GM03348 (cell line): ENCODE measurements at places on chromosomes 7 and 10.

DNA sequence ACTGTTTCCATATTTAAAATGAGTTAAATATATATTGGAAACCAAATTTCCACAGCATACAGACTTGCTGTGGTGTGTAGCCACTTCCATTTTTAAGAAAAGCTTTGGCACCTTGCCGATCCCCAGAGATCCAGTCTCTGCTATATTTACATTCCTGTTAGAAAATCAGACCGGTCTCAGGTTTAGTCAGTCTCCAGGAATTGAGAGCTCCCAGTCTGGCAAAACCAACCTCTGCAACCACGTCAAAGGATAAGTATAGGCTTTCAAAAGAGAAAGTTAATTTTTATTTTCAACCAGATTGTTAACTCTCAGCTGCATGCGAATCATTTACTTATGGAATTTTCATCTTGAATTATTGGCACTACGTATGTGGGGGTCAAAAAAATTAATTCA, 28.2 kb downstream of the PUS7 start:
- DNase-seq, result peak; percentile 78

- no peak for DNase-seq
These were observed 205.6 kb upstream of the ETV1 start for GRCh38 chr7:14195079-14195478.

- DNase-seq, result peak; percentile 42
These were observed 89.3 kb downstream of the FANK1 start for GRCh38 chr10:125985557-125986240.

DNA sequence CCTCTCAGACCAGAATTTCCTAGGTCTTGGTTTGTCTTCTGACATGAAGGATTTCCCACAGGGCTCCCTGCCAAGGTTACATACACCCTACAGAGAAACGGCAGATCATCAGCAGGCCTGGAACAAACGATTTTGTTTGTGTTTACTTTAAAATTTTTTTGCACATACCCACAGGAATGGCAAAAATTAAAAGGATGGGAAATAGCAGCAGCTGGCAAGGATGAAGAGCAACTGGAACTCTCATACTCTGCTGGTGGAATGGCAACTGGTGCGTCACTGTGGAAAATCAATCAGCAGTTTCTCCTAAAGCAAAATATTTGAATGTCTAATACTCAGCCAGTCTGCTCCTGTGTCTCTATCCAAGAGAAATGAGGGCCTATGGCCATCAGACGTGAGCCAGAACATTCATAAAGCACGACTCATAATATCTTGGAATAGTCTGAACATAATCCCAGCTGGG, 6.5 kb downstream of the BAIAP2L1 start:
- DNase-seq, result peak; percentile 65

DNA sequence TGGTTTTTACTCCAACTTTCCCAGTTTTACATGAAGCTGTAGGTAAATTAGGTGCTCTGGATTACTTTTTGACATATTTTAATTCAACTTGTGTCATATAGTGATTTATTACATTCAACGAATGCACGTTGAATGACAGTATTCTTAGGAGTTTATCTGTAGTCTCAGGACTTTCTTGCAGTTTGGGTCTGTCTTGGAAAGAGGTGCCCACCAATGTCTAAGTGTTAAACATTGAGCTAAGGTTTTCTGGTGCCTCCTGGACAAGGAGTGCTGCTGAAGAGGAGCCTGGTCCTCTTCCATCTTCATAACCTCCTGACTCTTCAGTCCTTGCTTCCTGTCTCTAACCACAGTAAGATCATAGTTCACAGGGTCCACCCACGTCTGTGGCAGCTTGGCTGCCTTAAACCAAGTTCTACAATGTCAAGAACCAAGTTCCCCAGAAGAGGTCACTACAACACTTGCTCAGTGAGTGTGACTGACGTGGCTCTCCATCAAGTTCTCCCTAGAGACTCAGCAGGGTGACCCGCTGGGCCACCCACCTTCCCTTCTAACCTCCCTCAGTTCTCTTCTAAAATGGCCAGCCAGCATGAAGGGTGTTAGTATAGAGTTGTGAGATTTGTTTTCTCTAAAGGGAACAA, 6.1 kb downstream of the NPY start:
- DNase-seq, result peak; percentile 10

- no peak for DNase-seq
These were observed 14.0 kb downstream of the WNT2 start for GRCh38 chr7:117308891-117309290.

GRCh38 chr10:114697061-114697598, 39.1 kb upstream of the ABLIM1 start:
- no peak for DNase-seq

DNA sequence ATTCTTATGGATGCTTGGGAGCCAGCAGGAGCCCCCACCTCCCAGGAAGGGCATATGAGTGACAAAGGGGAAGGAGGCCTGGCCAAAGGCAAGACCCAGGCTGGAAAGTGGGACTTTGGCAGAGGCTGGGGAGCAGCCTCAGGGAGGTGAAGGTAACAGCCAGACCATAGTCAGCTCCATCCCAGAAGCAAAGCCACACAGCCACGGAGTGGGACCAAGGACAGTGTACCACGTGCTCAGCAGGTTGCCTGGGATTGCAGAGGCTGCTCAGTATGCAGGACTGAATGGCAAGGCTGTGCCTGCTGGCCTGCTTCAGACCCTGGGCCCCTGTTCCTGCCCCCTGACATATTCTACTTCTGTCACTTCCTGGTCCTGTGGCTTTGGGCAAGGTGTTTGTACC, 17.6 kb upstream of the GPR26 start:
- no peak for DNase-seq

- DNase-seq, result peak; percentile 18
These were observed 277.8 kb downstream of the EXOC4 start for GRCh38 chr7:133530682-133531081.

GRCh38 chr10:63256009-63256773, 123.1 kb downstream of the NRBF2 start:
- peak; percentile 12 for DNase-seq

DNA sequence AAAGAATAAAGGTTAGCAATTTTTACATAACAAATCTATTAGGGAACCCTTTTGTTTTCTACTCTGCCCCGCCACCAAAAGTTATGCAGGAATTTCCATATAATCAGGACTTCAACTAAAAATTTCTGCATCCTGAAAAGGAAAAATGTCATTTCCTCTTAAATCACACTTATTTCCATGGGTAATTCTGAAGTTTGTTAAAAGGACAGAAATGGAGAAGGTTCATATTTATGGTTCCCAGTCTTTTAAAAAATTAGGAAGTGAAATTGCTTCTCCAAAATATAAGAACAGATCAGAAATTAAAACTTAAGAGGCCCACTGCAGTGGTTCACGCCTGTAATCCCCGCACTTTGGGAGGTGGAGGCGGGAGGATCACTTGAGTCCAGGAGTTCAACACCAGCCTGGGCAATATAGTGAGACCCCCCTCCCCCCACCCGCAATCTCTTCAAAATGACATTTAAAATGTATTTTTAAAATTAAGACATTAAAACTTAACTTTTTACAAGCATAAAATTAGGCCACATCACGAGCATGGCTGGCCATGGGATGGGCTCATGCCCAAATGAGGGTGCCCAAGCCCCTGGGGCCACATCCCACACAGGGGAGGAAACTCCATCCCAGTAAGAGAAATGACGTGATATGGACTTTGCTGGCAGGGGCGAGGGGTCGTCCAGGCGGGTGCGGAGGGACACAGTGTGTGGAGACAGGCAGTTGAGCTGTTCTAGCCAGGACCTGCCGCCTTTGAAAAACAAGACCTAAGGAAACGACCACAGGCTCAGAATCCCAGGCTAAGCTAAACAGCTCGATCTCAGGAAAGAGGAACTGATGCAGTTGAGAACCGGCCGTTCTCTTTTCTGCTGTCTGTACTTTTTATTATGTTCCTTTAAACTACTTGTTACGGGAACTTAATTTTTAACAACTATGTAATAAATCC, 51.3 kb upstream of the NFE2L3 start:
- no peak for DNase-seq

DNA sequence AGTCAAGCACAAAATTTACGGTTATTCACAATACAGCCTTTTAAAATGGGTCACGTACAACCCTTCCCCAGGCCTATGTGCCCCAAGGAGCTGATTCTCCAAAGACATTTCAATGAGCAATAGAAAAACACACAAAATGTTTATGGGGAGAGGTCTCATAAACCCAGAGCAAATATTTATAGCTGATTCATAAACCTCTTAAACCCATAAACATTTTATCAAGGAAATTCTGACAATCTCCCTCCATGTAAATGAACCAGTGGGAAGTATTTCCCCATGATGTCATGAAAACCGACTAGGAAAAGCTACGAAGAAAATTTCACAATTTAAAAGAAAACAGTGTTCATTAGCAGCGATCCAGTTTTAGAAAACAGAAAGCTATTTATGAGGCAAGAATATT, 36.0 kb downstream of the SFMBT2 start:
- DNase-seq, result no peak

DNA sequence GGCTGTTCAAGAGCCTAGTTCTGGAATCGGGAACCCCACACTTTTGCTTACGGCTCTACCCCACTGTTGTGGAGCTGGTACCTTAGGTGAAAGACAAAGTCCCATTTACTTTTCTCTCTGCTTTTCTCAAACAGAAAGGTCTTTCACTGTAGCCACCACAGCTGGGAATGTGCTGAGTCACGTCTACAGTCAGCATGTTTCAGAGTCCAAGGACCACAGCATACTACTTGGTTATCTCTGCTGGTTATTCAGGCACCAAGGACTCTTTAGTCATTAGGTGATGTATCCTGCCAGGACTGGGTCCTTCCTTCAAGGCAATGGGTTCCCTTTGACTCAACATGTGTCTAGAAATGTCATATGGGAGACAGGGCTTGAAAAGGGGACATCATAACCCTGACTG, 266.8 kb upstream of the STEAP1 start:
- DNase-seq, result no peak

- peak; percentile 91 for DNase-seq
These were observed 7.1 kb upstream of the AMZ1 start for GRCh38 chr7:2680792-2681490.

- DNase-seq, result peak; percentile 63
These were observed 3.7 kb upstream of the ELFN1 start for GRCh38 chr7:1666317-1666822.

DNA sequence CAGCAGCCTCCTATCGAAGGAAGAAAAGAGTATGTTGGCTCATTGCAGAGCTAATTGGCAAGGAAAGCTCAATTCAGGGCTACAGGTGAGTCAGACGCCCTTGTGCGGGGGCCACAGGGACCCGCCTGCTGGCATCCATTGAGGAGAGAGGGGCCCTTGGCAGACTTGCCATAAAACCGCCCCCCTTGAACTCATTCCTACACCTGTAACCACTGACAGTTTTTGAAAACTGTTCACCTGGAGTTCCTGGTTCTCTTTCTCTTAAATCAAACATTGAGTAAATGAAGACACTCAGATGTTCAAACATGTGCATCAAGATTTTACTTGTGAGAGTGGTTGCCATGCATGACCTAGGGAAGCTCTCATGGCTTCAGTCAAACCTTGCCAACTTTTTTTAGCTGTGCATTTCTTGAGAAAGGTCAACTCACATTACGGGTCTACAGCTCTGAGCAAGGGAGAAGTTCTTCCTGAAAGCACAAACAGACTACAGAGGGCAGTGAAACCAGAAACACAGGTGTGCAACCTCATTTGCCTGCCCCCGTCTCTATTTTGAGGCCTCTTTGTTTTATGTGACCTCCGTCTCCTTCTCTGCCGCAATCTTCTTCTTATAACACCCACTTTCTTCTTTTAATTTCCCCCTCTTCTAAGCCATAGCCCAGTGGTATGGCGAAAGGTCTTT, 87.8 kb downstream of the TBXAS1 start:
- DNase-seq, result no peak

DNA sequence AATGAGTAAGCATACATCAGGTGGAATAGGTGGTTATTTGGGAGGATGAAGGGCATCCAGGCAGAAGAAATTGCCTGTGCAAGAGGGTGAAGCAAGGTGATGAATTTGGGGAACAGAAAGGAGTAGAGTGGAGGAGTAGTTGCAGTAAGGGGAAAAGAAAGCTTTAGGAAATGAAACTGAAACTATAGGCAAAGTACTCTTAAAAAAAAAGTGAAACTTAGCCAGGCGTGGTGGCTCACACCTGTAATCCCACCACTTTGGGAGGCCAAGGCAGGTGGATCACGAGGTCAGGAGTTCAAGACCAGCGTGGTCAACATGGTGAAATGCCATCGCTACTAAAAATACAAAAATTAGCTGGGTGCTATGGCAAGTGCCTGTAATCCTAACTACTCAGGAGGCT, 17.6 kb downstream of the NUP205 start:
- DNase-seq, result no peak

GRCh38 chr7:154836021-154836448, 166.9 kb downstream of the PAXIP1 start:
- no peak for DNase-seq

DNA sequence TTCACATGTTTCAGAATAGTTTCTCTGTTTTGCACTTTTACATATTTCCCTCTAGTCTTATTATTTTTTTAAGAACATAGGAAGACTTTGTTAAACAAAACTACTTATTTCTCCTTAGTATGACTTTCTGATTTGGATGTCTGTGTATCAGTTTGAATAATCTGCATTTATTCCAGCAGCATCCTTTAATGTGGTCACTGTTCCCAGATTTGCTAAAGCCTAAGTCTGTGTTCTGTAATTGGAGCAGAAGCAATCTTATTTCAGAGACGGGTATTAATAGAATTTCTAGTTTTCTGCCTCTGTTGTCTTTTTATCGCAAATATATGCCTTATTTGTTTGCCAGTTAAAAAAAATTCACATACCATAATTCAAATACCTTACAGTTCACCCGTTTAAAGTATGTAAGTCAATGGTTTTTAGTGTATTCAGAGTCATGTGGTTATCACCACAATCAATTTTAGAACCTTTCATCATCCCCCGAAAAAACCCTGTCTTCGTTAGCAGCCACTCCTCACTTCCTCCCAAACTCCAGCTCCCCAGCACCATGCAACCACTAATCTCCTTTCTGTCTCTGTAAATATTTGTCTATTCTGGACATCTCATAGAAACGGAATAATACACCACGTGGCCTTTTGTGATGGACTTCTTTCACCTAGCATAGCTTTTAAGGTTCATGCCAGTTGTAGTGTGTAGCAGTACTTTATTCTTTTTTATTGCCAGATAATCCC, 58.7 kb downstream of the INPP5F start:
- no peak for DNase-seq

GRCh38 chr7:94149789-94150545, 145.8 kb upstream of the BET1 start:
- DNase-seq, result no peak

DNA sequence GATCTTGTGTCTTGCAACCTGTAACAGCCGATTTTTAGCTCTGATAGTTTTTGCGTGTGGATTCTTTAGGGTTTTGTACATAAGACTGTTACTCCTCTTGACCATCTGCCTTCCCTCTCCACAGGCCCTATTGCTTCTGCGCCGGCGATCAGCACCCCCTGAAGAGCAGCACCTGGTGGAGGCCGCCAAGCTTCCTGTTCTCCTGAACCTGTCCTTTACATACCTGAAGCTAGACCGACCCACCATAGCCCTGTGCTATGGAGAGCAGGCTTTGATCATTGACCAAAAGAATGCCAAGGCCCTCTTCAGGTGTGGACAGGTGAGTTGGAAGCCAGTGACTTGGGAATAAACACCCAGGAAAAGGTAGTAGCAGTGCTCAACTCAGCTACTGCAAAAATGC, 12.6 kb downstream of the FKBP6 start:
- DNase-seq, result no peak
